ENCODE measurements at places on chromosomes 1 and 21. TPM values are rescaled to one million over a fixed set of nuclear protein-coding genes. Genes with fewer than 3 reads are reported as not detected.

Gene CLDN17
- not detected for total RNA-seq

Gene UTS2
- total RNA-seq: not detected

Gene KIF17
- 3.5 TPM for total RNA-seq

Gene TMEM51
- total RNA-seq: 3.6 TPM

Gene CD1E
- not detected for total RNA-seq

Gene C1QTNF12
- total RNA-seq: not detected

Gene OR2L2
- 0.19 TPM for total RNA-seq

Gene FRRS1
- total RNA-seq: 3.6 TPM

Gene DNALI1
- 4.9 TPM for total RNA-seq

Gene LRRC39
- 1.3 TPM for total RNA-seq

Gene CRABP2
- not detected for total RNA-seq

Gene GJC2
- total RNA-seq: 5.5 TPM

Gene CRYAA
- not detected for total RNA-seq

Gene ZNF678
- 9.9 TPM for total RNA-seq

- DNase-seq: no peak
Measured at GRCh38 chr1:116147114-116147510, 35.9 kb downstream of the MAB21L3 start.

DNA sequence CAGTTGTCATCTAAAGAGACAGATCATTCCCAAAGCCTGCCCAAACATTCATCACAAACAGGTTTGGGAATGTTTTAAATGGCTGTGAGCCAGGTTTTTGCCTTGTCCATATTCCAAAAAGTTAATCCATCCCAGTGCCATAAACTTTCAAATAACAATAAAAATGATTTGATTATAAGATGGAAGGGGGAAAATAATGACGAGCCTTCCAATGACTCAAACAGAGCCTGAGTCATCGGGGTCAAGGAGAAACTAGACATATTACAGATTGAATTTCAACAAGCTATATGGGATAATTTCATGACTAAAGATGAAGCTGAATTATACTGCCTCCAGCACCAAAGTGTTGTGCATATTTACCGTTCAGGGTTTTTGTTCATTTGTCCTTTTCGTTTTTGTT is 195.8 kb upstream of the PKN2 start:
- no peak for DNase-seq

DNA sequence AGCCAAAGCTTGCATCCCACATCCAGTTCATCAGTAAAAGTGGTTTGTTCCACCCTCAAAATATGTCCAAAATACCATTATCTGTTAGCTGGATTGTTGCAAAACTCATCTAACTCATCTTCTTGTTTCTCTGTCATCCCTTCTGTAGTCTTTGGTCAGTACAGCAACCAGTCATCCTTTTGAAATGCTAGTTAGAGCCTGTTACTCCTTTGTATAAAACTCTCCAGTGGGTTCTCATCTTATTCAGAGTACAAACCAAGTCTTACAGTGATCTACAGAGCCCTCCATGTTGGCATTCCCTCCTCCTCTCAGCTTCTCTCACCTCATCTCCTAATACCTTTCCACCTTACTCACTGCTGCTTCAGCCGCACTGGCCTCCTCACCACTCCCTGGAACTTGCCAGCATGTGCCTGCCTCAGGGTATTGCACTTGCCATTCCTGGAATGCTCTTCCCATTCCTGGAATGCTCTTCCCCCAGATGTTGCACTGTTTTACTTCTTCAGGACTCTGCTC is 70.6 kb downstream of the LAMC1 start:
- DNase-seq: no peak

DNA sequence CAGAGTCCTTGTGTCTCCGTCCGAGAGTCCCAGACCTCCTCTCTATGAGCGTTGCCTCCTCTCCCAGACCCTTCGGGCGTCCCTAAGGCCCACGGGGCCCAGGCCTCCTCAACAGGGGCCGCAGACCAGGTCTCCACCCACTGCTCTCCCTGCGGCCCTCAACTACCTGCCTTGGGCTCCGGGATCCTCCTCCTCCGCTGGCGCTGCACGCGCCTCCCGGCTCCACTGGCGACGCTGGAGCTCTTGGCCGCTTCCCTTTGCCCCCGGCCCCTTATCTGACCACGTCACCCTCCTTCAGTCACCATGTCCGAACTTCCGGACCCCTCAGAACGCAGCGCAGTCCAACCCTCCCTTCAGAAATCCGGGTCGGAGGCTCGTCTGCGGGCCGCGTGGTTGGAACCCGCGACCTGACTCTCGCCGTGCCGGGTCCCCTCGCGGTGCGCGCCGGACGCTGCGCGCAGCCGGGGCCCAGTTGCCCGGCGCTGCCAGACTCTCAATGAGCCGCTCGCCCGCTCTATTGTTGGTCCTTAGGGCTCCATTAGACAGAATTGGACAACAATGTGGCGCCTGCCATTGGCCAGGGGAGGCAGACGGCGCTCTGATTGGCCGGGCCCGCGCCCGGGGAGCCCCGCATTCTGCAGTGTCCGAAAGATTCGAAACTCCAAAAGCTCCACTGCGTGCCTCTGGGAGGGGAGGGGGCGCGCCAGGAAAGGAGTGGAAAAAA is at the start of gene DMRTA2:
Gene DMRTA2, minus strand, starts transcription at position 498 of the 724 bp plus-strand sequence. CDS start 1,907 bp downstream, outside the sequence.
- no peak for DNase-seq

- DNase-seq: no peak
Measured at GRCh38 chr1:157971769-157972168, 21.7 kb upstream of the KIRREL1 start.

DNA sequence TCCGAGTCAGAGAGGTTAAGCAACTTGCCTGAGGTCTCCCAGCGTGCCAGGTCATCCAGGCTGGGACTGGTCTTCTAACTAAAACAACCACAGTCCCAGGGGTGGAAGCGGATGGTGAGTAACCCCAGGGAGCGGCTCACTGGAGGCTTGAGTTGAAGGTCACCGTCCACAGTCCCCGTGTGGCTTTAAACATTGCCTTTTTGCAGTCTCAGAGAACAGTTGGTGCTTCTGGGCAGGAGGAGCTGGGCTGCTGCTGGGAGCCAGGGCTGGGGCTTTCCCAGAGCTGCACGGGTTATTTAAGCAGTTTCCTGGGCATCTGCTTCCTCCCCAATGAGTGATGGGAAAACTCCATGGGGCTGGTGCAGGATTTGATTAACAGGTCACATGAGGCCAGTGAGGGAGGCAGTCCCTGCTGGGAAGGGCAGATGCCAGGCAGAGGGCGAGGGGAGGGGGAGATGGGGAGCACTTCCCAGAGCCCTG is 12.3 kb downstream of the ARHGEF10L start:
- DNase-seq: no peak

DNA sequence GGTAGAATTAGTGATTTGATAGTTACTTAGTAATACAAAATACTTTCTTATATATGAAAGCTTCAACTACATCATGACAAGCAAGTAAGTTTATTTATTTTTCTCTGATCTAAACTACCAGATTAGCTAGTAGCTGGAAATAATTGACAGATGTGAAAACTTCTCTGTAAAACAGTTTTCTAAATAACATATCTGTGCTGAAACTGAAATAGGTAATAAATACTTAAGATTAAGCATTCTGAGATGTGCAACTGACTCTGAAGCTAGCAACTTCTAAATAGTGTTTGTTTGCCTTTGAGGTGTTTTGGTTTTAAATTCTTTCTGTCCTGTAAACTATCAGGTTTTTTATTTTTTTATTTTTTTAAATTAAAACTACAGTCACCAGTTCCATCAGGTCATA is 18.5 kb upstream of the LHX8 start:
- DNase-seq: no peak

DNA sequence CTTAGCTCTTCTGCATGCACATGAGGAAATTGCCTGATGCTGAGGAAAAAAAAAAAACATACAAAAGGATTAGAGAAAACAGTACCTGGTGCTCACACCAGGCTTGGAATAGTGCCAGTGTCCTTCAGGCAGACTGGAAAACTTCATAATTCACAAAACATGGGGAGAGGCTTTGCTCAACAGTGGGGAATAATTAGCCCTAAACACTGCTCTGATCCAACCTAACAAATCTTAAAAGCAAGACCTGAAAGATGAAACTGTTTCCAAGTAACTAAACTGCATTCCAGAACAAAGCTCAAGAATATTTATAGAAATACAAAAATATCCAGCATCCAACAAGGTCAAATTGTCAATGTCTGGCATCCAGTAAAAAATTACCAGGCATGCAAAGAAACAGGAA is 124.8 kb downstream of the AK5 start:
- DNase-seq: no peak

DNA sequence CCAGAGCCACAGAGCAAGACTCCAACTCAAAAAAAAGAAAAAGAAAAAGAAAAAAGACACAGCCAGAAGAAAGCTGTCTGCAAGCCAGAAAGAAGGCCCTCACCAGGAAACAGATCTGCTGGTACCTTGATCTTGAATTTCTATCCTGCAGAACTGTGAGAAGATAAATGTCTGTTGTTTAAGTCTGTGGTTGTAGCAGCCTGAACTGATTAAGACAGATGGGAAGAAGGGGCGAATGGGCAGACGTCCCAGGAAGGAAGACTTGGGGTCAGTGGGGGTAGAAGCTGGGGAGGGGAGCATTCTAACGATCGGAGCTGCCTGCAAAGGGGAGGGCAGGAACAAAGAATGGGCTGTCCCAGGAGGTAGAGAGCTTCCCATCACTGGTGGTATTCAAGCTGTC is 6.3 kb downstream of the SLC2A7 start:
- no peak for DNase-seq

DNA sequence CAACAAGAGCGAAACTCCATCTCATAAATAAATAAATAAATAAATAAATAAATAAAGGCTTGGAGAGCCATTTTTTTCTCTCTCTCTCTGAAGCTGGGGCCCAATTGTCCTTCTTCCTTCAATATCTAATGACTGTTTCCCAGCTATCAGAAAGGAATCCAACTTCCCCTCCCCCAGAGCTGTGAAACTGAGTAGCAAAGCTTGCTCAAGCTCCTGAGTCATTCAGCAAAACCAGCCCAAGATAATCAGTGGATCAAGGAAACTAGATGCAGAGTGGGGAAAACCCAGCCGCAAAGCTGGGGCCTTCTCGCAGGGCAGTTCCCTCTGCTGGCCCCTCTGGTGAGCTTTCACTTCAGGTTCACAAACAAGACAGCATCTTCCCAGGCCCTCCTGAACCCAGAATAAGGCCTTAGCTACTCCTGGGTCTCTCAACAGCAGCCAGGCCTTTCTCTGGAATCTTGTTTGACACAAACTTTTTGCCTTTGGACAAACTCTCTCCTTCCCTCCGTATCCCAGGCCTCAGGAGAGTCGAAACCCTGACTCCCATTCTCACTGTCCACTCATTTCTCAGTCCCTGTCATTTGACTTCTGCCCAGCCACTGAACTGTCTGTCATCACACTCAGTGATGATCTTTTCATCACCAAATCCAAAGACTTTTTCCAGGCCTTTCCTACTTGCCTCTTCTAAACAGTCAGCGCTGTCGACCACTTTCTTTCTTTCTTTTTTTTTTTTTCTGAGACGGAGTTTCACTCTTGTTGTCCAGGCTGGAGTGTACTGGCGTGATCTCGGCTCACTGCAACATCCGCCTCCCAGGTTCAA is 18.0 kb upstream of the PTP4A2 start:
- DNase-seq: peak; percentile 49

DNA sequence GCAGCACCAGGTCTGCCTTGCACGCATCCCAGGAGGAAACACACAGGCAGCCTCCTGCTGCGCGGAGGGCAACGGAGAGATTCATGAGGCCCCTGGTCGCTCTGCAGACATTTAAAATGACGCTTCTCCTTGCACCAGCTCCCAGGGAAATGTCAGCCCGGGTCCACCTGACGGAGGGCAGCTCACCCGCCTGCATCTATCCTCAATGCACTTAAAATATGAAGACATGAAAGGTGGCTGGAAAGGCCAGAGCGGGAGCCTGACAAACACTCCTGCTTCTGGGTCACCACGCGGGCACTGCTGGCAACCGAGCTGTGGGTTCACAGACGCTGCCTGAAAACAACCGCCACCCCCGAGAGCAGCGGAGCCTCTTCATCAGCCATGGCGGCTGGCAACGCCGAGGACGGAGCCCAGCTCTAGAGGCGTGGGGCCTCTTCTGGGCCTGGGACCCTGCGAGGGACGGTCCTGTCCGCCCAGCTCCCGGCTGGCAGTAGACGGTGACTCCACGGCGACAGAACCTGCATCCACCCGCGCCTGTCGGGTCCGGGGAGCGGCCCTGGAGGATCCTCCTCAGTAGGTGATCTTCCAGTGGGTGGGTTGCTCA is 22.7 kb downstream of the POFUT2 start:
- no peak for DNase-seq

DNA sequence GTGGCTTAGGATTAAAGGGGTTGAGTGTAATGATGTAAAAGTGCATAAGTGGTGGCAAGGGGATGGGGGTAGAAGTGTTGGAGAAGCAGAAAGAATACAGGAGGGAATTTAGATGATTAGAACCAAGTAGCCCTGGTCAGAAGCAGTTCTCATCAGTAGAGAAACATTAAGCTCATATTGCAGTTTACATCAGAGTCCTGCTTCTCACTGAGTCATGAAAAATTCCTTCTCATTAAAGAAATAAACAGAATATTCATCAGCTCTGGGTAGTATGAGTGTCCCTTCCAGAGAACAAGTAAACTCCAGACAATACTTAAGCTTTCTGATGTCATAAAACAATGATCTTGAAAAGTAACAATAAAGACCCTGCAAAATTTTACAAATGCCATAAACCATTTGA is 36.5 kb downstream of the LRRIQ3 start:
- DNase-seq: no peak

- no peak for DNase-seq
Measured at GRCh38 chr1:229479660-229480399, 28.3 kb downstream of the NUP133 start.

DNA sequence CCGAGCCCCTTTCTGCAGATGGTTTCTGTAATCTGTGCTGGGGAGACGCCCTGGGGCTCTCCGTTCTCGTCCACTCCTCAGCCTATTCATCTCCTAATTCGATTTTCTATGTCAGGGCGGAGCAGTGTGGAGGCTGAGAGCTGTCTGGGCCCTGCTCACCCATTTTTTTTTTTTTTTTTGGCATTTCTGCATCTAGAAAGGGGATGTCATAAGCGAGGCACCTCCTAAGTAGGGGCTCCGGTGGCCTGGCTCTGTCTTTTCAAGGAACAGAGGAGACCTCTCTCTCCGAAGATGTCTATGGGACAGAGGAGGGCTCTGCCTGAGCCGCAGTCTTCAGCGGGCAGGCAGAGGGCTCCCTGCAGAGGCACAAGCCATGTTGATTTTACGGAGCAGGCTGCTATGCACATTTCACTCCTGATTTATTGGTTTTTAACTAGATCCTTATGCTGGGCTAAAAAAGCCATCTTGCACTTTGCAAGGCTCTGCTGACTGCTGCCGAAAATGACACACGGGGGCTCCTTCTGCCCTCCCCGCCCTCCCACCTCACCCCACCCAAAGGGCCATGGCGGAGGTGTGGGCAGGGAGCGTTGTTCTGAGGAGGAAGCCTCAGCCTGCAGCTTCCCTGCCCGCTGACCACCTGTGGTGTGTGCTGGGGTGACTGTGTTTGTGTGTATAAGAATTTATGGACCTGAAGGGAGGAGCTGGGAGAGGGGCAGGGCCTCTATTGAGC is 71.0 kb downstream of the FOXD2 start:
- no peak for DNase-seq

Measured in omental fat pad (tissue), 4 donors.